ENCODE measurements at places on chromosomes 1 and 21.

DNA sequence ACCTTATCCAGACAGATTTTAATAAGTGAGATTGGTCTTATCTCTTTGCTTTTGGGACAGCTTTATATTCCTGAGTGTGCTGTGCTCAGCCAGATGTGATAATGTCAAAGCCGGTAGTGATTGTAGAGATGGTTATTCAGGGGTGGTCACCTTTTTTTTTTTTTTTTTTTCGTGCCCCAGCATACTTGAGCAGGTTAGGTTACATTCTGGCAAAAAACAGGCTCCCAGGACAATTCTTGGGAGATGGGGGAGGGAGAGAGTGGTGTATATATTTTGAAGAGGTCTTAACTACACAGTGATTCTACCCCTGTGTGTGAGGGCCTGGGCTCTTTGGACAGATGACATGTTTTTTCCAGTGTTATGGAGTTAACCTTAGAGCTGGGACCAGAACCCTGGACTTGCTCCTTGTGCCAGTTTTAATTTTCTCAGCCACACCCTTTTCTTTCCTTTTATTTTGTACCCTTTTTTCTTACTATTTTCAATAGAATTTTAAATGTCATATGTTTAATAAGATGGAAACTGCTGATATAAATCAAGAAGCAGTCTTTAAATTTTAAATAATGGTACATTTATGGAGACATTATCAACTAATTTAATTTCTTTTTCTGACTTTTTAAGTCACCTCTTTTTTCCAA is 88.4 kb downstream of the DYRK1A start:
- no peak for DNase-seq

DNA sequence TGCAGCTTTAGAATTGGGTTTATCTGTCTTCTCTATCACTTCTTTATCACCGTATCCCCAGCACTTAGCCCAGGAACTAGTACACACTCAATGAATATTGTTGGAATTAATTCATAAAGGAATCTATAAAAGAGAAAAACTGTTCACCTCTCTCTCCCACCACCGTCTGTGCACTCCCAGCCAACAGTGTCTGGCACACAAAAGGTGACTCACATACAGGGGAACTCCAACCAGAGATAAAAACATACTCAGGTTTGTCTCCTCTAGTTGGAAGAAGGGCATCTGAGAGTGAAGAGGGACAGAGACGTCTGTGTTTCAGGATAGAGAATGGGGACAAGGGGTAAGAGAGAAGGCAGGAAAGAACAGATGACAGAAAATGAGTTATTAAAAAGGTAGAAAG is 10.0 kb downstream of the ITLN1 start:
- DNase-seq = no peak

DNA sequence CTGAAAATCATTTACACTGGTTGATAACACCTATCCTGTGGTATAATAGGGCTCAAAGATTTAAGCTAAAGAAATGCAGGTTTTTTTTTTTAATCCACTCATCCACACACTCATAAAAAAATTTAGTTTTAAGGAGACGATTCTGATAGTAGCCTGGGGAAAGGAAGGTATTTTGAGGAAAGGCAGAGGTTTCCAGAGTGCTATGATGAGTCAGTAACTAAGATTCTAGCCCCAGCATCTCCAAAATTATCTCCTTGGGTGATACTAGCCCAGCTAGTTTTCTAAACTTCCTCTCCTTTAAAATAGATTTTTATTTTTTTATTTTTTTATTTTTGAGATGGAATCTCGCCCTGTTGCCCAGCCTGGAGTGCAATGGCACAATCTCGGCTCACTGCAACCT is 20.7 kb downstream of the ASAP3 start:
- no peak for DNase-seq

GRCh38 chr1:118481126-118481525 is 296.1 kb upstream of the SPAG17 start:
- no peak for DNase-seq

- DNase-seq = no peak
Measured at GRCh38 chr1:8497210-8497819, 179.4 kb downstream of the SLC45A1 start.

DNA sequence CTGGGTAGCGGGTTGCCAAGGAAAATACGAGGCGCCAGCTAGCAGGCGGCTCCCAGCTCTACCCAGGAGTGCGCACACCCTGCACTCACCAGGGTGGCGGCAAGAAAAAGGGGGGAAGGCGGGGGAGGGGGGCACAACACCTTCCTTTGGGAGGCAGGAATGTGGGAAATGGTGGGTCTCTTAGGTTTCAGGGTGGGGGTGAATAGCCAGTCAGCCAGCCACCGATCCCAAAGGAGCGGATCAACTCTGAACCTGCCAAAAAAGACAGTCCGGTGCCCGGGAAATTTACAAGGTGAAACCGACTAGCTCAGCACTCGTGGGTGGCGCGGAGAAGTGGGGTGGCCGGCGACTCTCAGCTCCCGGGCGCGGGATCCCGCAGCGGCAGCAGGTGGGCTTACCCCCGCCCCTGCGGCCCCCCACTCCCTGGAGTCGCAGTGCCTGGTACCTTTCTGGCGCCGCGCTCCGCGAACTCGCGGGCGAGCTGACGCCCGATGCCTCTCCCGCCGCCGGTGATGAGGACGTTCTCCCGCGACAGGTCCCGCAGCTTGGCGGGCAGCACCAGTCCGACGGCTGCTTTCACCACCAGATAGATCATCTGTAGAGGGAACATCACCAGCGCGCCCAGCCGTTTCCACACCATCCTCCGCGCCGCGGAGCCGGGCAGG is 1.2 kb downstream of the DHRS3 start:
- no peak for DNase-seq

GRCh38 chr1:55483523-55483922 is 268.4 kb upstream of the USP24 start:
- no peak for DNase-seq

DNA sequence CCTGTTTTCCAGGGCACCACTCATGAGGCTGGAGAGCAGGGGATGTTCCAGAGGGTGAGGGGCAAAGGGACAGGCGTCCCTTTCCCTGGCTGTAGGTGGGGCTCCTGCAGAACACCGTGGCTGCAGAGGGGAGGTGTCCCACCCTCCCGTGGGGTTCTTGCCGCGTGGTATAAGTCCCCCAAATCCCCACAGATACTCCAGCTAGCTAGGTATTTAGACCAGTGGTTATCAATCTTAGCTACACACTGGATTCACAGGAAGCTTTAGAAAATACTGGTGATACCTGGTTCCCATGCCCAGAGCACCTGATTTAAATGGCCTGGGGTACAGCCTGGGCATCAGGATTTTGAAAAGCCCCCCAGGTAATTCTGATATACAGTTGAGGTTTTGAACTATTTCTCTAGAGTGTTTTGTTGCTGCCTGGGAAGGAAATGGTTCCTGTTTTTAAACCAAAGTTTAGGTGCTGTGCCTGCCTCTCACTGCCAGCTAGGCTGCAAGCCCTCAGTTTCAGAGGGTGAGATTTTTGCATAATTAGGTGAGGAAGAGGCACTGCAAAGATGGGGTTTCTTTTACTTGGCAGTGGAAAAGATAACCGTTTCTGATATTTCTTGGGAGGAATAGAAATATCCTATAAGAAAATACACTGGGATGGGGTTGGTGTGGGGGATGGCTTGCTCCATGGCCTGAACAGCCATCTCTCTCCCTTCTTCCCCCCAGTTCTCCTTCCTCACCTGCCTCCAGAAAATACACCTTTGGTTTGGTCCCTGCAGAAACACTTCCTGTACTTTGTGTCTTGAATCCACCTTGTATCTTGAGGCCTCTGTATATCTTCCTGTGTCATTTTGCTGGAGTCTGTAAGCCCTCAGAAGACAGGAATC is 51.7 kb downstream of the RASSF5 start:
- DNase-seq = no peak

DNA sequence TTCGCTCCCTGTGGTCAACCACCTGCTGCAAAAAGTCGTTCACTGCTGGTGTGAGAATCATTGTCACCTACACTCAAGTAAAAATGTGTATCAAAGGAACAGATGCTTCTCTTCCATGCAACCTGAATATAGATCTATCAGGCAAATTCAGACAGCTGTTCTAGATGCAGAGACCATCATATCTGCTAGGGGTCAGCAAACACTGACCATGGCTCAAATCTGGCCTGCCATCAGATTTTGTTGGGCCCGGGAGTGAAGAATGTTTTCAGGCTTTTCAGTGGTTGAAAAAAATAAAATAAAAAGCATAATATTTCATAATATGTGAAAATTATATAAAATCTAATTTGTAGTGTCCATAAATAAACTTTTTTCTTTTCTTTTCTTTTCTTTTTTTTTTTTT is 199.6 kb downstream of the RGS7 start:
- no peak for DNase-seq

DNA sequence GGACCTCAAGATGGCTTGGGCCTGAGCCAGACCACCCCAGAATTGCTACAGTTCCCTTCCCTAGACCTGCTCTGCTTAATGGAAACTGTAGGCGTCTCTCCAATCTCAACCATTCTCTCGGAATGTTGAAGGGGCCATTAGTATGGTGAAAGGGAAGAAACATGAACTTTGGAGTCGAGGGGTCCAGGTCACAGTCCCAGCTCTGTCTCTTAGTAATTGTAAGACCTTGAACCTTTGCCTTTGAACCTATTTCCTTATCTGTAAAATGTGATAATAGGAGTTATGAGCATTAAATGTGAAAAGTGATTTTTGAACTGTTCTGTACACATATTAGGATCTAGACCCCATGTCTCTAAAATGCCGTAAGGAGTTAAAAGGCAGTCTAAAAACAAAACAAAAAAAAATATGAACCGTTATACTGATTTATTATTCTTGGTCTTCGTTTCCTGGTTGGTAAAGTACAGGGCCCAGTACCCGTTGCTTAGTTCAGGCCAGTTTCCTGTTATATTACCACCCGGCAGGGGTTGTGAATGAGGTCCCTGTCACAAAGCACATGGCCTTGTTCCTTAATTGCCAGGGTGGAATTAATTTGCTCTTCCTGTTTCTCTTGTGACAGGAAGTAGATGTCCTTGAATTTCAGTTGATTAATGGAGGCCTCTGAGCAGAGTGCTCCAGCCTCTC is 42.3 kb downstream of the TCEANC2 start:
- no peak for DNase-seq

GRCh38 chr1:204888294-204888693 is 17.6 kb downstream of the NFASC start:
- no peak for DNase-seq

DNA sequence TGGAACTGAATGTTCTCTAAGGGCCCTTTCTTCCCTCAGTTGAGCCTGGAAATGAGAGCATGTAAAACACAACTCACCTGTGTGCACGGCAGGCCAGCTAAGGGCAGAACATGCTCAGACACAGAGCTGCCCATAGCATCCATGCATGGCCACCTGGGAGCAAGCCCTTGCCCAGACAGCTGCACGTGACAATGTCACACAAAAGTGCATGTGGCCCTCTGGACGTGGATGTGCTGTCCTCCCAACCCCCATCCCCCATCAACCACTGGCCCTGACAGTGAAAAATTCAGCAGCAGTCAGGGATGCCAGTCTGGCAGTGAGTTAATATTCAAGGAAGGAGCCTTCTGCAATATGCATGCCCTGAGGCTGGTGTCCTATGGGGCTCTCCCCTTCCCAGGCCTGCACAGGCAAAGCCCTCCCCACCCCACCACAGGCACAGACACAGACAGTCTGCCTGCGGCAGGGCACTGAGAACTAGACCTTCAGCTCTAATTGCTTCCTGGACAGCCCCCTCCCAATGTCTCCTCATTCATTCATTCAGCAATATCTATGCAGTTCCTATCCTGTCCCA is 14.6 kb upstream of the COL16A1 start:
- no peak for DNase-seq

DNA sequence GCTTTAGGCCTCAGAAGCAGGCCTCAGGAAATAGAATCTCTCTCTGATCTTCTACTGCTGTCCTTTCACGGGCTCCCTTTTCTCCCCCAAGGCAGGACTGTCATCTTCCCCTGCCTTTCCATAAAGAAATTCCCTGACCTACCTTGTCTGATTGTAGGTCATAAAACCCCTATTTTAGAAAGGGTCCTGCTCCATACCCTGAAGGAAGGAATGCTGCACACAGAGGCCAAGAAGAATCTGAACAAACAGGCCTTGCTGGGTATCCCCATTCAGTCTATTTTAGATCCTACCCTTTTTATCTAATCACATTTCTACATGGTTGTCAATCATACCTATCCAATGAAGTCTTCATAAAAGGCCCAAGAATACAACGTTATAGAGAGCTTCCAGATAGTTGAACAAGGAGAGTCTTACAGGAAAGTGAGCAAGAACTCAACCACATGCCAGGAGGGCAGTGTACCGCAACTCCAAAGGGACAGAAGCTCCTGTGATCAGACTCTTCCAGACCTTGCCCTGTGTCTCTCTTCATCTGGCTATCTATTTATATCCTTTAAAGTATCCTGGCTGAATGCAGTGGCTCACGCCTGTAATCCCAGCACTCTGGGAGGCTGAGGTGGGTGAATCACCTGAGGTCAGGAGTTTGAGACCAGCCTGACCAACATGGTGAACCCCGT is 93.1 kb downstream of the SLC16A1 start:
- DNase-seq = no peak

DNA sequence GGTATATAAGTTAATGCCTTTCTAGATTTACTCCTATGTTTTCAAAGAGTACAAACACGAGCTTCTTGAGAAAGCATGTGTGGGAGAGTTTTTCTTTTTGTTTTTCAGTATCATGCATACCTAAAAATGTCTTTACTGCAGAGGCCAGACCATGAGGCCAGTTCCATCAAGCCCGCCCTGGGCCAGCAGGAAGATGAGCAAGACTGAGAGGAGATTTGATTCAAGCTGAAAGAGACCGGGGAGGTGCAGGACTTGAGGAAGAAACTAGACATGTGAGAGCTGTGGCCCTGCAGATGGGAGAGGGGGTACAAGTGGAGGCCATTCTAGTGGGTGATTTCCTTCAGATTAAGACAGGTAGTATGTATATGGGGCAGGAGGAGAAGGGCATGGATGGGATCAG is 33.4 kb upstream of the NTPCR start:
- DNase-seq = no peak

- no peak for DNase-seq
Measured at GRCh38 chr1:97108179-97108578, 386.6 kb downstream of the PTBP2 start.

GRCh38 chr1:236536540-236536939 is 12.8 kb downstream of the LGALS8 start:
- no peak for DNase-seq

DNA sequence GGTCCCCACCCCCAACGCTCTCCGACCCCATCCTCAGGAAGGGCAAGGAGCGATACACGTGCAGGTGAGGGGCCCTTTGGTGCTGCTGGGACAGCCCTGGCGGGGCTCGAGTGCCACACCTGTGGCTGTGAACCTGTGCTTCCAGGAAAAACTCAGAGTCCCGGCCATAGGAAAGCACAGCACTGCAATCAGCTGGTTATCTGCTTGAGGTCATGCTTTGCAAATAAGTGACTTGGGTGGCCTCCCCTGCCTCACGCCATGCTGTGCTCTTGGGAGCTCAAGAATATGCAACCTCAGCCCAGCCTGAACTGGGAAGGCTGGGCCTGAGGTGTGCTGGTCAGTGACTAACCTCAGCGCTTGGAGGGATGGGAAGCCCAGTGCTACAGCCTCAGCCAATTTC is 36.5 kb upstream of the ARHGEF16 start:
- DNase-seq = no peak

- no peak for DNase-seq
Measured at GRCh38 chr1:197955486-197956394, 38.6 kb downstream of the LHX9 start.

- no peak for DNase-seq
Measured at GRCh38 chr1:87594736-87595383, 266.2 kb downstream of the LMO4 start.

Data from neural crest cell (in vitro differentiated cells).